ENCODE measurements at places on chromosomes 7 and 10. TPM values are rescaled to one million over a fixed set of nuclear protein-coding genes. Genes with fewer than 3 reads are reported as not detected.

The CCL26 gene
- not detected for total RNA-seq

- no peaks in the 10 kb centered on the region for H3K4me1 ChIP-seq
- DNase-seq, result no peak
- no peak overlapping the region for H3K27ac ChIP-seq
- no peak overlapping the region for H3K4me3 ChIP-seq
Measured at GRCh38 chr7:74379938-74380337, 73.8 kb upstream of the GTF2IRD1 start.

DNA sequence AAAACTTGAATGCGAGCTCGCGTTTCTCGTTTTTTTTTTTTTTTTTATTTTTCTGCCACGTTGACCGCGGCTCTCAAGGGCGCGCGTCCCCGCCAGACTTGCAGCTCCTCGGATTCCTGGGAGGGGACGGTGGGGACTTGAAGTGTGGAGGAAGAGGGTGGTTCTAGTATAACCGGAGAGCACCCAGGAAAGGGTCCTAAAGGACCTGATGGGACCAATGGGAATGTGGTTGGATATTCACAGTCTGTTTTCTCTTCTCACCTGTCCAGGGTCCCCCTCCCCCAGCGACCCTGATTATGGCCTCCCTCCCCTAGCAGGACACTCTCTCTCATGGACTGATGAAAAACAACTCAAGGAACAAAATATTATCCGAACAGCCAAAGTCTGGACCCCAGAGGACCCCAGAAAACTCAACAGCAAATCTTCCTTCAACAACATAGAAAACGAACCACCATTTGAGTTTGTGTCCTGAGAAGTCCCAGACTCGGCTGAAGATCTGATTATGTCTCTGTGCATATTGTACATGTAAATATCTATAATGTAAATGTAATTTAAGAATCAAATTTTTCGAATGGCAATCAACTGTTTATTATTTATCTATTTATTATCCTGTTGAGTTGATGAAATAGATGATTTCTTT lies 1.4 kb downstream of the PTF1A start:
- H3K4me3 ChIP-seq, result no peak overlapping the region
- DNase-seq, result no peak
- H3K36me3 ChIP-seq, result peaks cover 1% of the 10 kb centered on the region
- H3K27ac ChIP-seq, result peak overlapping the region; percentile 50
- H3K4me1 ChIP-seq, result peaks cover 2% of the 10 kb centered on the region

DNA sequence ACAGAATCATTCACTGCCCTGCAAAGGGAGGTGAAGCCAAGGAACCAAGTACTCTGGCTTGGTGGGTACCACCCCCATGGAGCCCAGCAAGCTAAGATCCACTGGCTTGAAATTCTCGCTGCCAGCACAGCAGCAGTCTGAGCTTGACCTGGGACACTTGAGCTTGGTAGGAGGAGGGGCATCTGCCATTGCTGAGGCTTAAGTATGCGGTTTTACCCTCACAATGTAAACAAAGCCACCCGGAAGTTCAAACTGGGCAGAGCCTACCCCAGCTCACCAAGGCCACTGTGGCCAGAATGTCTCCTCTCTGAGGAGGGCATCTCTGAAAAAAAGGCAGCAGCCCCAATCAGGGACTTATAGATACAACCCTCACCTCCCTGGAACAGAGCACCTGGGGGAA lies 1050.0 kb upstream of the GHITM start:
- H3K27me3 ChIP-seq, result no peaks in the 10 kb centered on the region
- H3K4me1 ChIP-seq, result no peaks in the 10 kb centered on the region
- no peak overlapping the region for H3K27ac ChIP-seq
- no peak for DNase-seq
- H3K36me3 ChIP-seq, result no peaks in the 10 kb centered on the region
- H3K4me3 ChIP-seq, result no peak overlapping the region

GRCh38 chr10:47261121-47261520 lies 38.9 kb upstream of the GDF10 start:
- peak overlapping the region; percentile 94 for H3K27ac ChIP-seq
- H3K36me3 ChIP-seq, result peaks cover 28% of the 10 kb centered on the region
- peak; percentile 55 for DNase-seq
- H3K4me1 ChIP-seq, result peaks cover 88% of the 10 kb centered on the region
- H3K27me3 ChIP-seq, result no peaks in the 10 kb centered on the region
- no peak overlapping the region for H3K4me3 ChIP-seq

DNA sequence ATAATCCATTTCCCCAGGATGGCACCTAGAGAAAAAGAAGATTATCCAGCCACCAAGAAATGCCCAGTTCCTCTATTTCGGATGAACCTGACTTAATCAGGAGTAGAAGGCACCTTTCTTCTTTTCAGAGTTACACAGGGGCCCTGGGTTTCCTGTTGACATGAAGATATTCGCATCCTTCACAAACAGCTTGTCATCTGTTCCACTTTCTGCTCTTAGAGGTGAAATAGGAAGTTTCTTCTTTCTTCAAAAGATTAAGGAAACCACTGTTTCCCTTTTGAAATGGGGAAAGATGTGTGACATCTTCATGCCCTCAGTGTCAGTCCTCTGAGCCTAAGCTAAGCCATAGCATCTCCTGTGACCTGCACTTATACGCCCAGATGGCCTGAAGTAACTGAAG lies 39.1 kb upstream of the RAB18 start:
- peaks cover 2% of the 10 kb centered on the region for H3K36me3 ChIP-seq
- H3K27ac ChIP-seq, result peak overlapping the region; percentile 87
- H3K4me1 ChIP-seq, result peaks cover 31% of the 10 kb centered on the region
- DNase-seq, result peak; percentile 43
- H3K27me3 ChIP-seq, result peaks cover 2% of the 10 kb centered on the region

The VGF gene
- total RNA-seq, result 0.15 TPM

DNA sequence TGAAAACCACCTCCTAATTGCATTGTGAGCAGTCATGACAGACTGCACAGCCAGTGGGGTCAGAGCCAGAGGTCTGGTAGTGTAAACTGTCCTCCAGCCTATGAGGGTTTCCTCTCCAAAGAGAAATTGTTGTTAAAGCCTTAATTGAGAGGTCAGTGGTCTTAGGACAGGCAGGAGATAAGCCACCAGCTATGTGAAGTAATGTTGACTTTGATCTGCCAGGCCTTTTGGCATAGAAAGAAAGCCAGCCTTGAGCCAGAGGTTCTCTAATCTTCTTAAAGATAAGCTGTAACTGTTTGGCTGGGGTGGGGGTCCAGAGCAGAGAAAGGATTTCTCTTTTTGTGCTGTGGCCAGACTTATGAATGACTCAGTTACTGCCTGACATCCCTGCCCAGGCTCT lies 248.4 kb downstream of the WDR11 start:
- no peak overlapping the region for H3K4me3 ChIP-seq
- no peak for DNase-seq
- no peaks in the 10 kb centered on the region for H3K4me1 ChIP-seq
- no peak overlapping the region for H3K27ac ChIP-seq
- no peaks in the 10 kb centered on the region for H3K27me3 ChIP-seq
- H3K36me3 ChIP-seq, result no peaks in the 10 kb centered on the region

GRCh38 chr7:128889121-128889520 lies 21.4 kb downstream of the KCP start:
- no peak for DNase-seq
- no peak overlapping the region for H3K27ac ChIP-seq
- peaks cover 16% of the 10 kb centered on the region for H3K27me3 ChIP-seq
- no peak overlapping the region for H3K4me3 ChIP-seq
- H3K36me3 ChIP-seq, result no peaks in the 10 kb centered on the region
- H3K4me1 ChIP-seq, result no peaks in the 10 kb centered on the region

The PLPP4 gene
- total RNA-seq, result not detected

GRCh38 chr7:41164440-41164839 lies 538.5 kb downstream of the INHBA start:
- H3K36me3 ChIP-seq, result no peaks in the 10 kb centered on the region
- no peaks in the 10 kb centered on the region for H3K27me3 ChIP-seq
- H3K27ac ChIP-seq, result no peak overlapping the region
- H3K4me1 ChIP-seq, result no peaks in the 10 kb centered on the region
- no peak for DNase-seq

- H3K27me3 ChIP-seq, result peaks cover 5% of the 10 kb centered on the region
- H3K4me3 ChIP-seq, result no peak overlapping the region
- no peak for DNase-seq
- no peaks in the 10 kb centered on the region for H3K4me1 ChIP-seq
Measured at GRCh38 chr10:10892290-10892875, 125.3 kb upstream of the CELF2 start.

Measured in activated CD4-positive, alpha-beta T cell treated with anti-CD3 and anti-CD28 coated beads, Interleukin-2, amount 10 ng/mL, durations not matched to agents 7 days and 5 days (primary cell).